ENCODE measurements at places on chromosomes 3 and 15. TPM values are rescaled to one million over a fixed set of nuclear protein-coding genes. Genes with fewer than 3 reads are reported as not detected.
A peak's percentile ranks its signal among the peaks of the same experiment; 100 is the strongest.

GRCh38 chr15:99085413-99086326 is 19.2 kb upstream of the SYNM start:
- DNase-seq, result no peak
- peaks cover 44% of the 10 kb centered on the region for H3K27me3 ChIP-seq

GRCh38 chr3:51982352-51982837 is 940 bp upstream of the ACY1 start:
- peak; percentile 80 for DNase-seq
- H3K4me3 ChIP-seq, result peak overlapping the region; percentile 98
- H3K4me1 ChIP-seq, result no peaks in the 10 kb centered on the region
- H3K27me3 ChIP-seq, result no peaks in the 10 kb centered on the region
- H3K27ac ChIP-seq, result peak overlapping the region; percentile 84

The VGLL3 gene
- 40.0 TPM for total RNA-seq

- no peaks in the 10 kb centered on the region for H3K4me1 ChIP-seq
- no peaks in the 10 kb centered on the region for H3K27me3 ChIP-seq
- DNase-seq, result no peak
- no peak overlapping the region for H3K4me3 ChIP-seq
These were observed 211.3 kb downstream of the MYRIP start for GRCh38 chr3:40020689-40021088.

The CCR9 gene
- not detected for total RNA-seq

GRCh38 chr3:106305127-106305526 is 436.3 kb upstream of the CBLB start:
- H3K27ac ChIP-seq, result no peak overlapping the region
- no peaks in the 10 kb centered on the region for H3K4me1 ChIP-seq
- DNase-seq, result no peak
- H3K36me3 ChIP-seq, result no peaks in the 10 kb centered on the region
- no peaks in the 10 kb centered on the region for H3K27me3 ChIP-seq

The EDEM1 gene
- total RNA-seq, result 52.7 TPM

GRCh38 chr3:74897006-74897405 is 282.5 kb upstream of the CNTN3 start:
- H3K27ac ChIP-seq, result no peak overlapping the region
- H3K36me3 ChIP-seq, result no peaks in the 10 kb centered on the region
- H3K4me1 ChIP-seq, result no peaks in the 10 kb centered on the region
- H3K4me3 ChIP-seq, result no peak overlapping the region
- no peak for DNase-seq
- no peaks in the 10 kb centered on the region for H3K27me3 ChIP-seq

The SUSD5 gene
- total RNA-seq, result 0.93 TPM

The MUC20 gene
- total RNA-seq, result 83.1 TPM

DNA sequence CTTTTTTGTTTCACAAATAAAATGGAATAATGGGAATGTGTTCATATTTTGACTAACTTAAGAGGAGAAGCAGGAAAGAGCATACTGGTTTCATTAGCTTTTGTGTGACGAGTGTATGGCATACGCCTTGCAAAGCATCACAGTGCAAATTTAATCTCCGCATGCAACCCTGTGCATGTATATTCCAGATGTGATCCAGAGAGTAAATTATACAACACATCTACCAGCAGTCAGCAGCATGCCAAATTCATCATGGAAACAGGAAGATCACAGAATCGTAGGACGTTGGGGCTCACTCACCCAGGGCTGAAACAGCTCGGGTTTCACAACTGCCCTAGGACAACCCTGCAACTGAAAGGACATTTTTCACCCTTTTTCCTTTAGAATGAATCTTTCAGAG is 53.4 kb downstream of the ADAMTS9 start:
- H3K4me1 ChIP-seq, result no peaks in the 10 kb centered on the region
- no peaks in the 10 kb centered on the region for H3K27me3 ChIP-seq
- H3K27ac ChIP-seq, result no peak overlapping the region
- peaks cover 18% of the 10 kb centered on the region for H3K36me3 ChIP-seq
- no peak overlapping the region for H3K4me3 ChIP-seq

GRCh38 chr3:71776538-71776937 is 8.4 kb downstream of the PROK2 start:
- no peaks in the 10 kb centered on the region for H3K36me3 ChIP-seq
- no peak overlapping the region for H3K27ac ChIP-seq
- H3K4me3 ChIP-seq, result no peak overlapping the region
- peaks cover 13% of the 10 kb centered on the region for H3K27me3 ChIP-seq

DNA sequence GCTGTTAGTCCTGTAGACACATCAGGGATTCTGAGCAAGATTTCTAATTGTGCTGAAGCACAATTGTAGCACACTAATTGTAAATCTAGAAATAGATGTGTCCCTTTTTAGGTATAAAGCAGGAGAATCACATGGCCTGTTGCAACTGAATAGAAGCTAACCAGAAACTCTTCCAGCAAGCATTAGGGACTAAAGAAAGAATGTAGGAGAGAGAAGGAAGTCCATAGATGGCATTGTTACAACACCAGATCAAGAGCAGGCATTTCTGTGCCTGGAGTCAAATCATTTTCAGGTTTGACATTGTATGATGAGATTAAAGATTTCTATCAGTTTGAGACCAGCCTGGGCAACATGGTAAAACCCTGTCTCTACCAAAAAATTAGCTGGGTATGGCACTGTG is 27.4 kb downstream of the CALML4 start:
- no peaks in the 10 kb centered on the region for H3K4me1 ChIP-seq
- no peak for DNase-seq
- H3K36me3 ChIP-seq, result peaks cover 34% of the 10 kb centered on the region
- no peak overlapping the region for H3K27ac ChIP-seq
- H3K27me3 ChIP-seq, result no peaks in the 10 kb centered on the region
- no peak overlapping the region for H3K4me3 ChIP-seq

GRCh38 chr15:73171711-73172110 is 119.4 kb downstream of the NEO1 start:
- H3K4me1 ChIP-seq, result no peaks in the 10 kb centered on the region
- DNase-seq, result no peak
- H3K4me3 ChIP-seq, result no peak overlapping the region
- H3K27ac ChIP-seq, result no peak overlapping the region
- H3K36me3 ChIP-seq, result no peaks in the 10 kb centered on the region

The TM4SF4 gene
- 257 TPM for total RNA-seq

GRCh38 chr3:175951047-175951694 is 1092.0 kb downstream of the NAALADL2 start:
- H3K27me3 ChIP-seq, result no peaks in the 10 kb centered on the region
- H3K36me3 ChIP-seq, result no peaks in the 10 kb centered on the region
- H3K27ac ChIP-seq, result no peak overlapping the region
- no peak overlapping the region for H3K4me3 ChIP-seq

- H3K36me3 ChIP-seq, result peaks cover 12% of the 10 kb centered on the region
- H3K27me3 ChIP-seq, result peaks cover 18% of the 10 kb centered on the region
- no peak for DNase-seq
- no peaks in the 10 kb centered on the region for H3K4me1 ChIP-seq
These were observed 9.7 kb upstream of the PGPEP1L start for GRCh38 chr15:99017322-99017701.

DNA sequence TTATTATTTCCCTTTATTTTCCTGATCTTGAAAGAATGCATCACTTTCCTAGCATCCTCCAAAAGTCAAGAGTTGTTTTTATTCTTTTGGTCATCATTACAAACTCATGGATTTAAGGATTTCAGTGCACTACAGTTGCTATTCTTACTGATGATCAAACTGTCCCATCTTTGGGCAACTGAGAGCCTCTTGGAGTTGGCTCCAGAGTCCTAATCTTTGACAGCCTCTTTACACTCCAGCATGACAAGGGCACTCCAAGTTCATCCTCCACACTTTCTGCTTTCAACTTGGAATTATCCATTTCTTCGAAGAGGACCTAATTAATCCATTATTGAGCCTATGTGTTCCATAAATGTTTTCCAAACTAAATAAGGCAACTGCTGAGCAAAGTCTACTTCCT is 5.7 kb downstream of the UACA start:
- peaks cover 9% of the 10 kb centered on the region for H3K4me1 ChIP-seq
- H3K36me3 ChIP-seq, result peaks cover 10% of the 10 kb centered on the region
- no peaks in the 10 kb centered on the region for H3K27me3 ChIP-seq
- no peak overlapping the region for H3K4me3 ChIP-seq
- DNase-seq, result no peak

GRCh38 chr3:25856902-25857518 is 67.1 kb downstream of the OXSM start:
- no peaks in the 10 kb centered on the region for H3K27me3 ChIP-seq
- no peaks in the 10 kb centered on the region for H3K36me3 ChIP-seq
- DNase-seq, result peak; percentile 3
- no peak overlapping the region for H3K4me3 ChIP-seq
- peaks cover 26% of the 10 kb centered on the region for H3K4me1 ChIP-seq
- no peak overlapping the region for H3K27ac ChIP-seq

DNA sequence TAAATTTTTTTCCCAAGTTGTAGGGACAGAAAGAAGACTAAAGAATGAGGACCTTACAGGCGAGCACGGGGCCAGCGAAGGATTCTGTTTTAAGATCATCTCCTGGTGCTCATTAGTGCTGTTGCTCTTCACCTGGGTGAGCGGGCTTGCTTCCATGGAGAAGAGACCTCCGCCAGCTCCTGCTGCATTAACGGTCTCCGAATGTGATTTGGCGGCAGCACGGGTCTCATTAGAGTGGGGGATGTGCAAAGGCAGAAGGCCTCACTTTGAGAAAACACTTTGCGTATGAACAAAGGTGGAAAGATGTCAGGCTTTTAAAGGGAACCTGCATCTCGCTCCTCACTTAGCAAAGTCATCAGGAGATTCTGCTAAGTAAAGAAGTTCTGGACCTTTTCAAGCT is 753.4 kb upstream of the CFAP20DC start:
- no peaks in the 10 kb centered on the region for H3K36me3 ChIP-seq
- no peak for DNase-seq
- no peak overlapping the region for H3K4me3 ChIP-seq
- H3K4me1 ChIP-seq, result no peaks in the 10 kb centered on the region
- H3K27ac ChIP-seq, result no peak overlapping the region
- no peaks in the 10 kb centered on the region for H3K27me3 ChIP-seq

DNA sequence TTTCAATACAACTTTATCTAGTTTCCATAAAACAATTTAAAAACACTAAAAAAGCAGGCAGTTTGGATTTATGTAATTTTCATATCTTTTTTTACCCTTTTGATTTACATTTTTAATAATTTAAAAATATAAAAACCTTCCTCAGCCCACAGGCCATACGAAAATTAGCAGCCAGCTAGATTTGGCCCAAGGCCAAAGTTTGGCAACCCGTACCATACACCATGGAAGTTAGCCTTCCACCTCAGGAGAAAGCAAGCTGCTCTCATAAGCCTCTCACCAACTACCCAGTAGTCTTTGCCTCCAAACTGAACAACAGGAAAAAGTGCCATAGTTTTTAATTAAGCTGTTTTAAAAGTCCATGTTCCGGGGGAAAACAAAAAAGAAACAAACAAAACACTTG is 107.3 kb upstream of the TRIM42 start:
- no peak overlapping the region for H3K27ac ChIP-seq
- H3K4me1 ChIP-seq, result no peaks in the 10 kb centered on the region
- H3K4me3 ChIP-seq, result no peak overlapping the region

DNA sequence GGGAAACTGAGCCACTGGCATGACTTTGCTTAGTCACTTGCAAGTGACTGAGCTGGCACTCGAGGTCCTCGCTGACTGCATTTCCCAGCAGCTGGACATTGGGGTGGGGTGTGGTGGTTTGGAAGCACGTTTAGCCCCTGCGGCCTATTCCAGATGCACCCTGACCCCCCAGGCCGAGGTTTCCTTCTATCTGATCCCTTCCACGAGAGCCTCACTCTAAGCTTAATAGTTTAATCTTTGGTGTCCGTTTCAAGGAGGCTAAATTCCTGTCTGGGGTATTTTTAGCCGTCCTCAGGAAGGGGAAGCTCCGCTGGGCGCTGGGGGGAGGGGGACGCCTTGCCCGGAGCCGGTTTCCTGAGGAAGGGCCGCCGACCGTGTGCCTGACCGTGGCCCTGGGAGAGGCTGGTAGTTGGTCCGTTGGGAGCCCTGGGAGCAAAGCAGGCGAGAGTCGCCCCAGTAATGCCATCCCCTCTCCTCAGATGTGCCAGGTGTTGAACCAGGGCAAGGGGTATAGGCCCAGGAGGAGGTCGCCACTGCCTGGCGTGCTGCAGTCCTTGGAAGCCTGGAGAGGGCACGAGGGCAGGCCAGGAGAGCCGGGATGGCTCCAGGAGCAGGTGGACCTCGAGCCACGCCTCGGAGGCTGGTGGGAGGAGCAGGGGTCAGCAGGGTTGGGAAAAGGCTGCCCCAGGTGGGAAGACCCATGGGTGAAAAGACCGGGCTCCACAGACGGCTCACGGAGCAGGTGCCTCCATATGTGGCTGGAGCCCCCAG is 37.2 kb downstream of the IDH2 start:
- H3K4me1 ChIP-seq, result no peaks in the 10 kb centered on the region
- H3K27me3 ChIP-seq, result no peaks in the 10 kb centered on the region
- H3K4me3 ChIP-seq, result no peak overlapping the region

The CD96 gene
- not detected for total RNA-seq

The SERPINI1 gene
- total RNA-seq, result 2.2 TPM

DNA sequence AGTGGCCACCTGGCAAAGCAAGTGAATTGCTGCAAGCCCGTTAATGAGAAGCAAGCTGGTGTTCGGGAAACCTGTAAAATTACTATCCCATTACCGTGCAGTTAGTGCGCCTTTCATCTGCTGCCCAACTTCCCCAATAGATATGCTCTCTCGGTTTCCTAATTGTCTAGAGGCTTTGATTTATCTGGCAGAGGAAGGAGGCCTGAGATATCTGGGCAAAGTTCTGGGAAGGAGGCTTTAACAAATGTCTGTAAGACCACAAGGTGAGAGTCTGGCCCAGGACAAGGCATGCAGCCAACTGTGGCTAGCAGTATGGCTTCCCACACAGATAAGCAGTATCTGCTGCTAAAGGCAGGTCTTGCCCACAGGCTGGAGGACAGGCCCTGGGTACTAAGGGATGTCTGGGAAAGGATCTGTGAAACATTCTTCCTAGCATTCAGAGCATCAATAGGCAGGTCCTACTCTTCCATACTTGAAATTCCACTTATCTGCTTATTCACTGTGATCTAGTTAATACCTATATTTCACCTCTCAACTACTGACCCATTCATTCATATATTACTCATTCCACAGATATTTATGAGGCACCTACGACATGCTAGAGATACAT is 130.0 kb upstream of the SLC2A2 start:
- H3K4me3 ChIP-seq, result no peak overlapping the region
- H3K36me3 ChIP-seq, result no peaks in the 10 kb centered on the region
- no peaks in the 10 kb centered on the region for H3K4me1 ChIP-seq
- no peak overlapping the region for H3K27ac ChIP-seq

DNA sequence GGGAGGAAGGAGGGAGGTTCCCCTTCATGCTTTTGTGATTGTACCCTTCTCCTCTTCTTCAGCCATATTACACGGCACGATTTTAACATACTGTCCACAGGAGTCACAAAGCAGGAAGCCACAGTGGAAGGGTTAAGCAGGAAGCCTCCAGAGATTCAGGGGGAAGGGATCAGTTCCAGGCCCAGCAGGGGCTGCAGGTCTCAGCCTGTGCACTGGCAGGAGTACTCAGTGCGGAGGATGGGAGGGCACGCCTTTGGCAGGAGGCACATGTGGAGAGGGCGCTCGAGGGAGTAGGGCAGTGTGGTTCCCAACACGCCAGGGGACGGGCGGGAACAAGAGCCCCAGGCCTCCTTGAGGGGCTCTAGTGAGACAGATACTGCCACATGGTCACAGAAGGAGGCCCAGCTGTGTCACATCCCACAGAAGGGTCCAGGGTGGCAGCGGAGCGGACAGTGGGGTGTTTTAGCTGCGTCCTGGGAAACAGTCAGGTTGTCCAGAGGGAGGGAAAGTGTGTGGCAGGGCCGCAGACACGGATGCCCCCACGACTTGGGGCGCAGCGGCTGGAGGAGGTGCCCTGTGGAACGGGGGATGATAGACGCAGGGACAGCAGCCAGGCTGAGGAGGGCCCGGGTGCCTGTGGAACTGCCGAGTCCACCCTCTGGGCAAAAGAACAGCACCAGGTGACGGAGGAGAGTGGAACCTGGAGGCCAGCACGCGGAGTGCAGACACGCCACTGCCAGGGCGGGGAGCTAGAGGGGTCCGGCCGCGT is 77.5 kb downstream of the CHSY1 start:
- H3K27ac ChIP-seq, result peak overlapping the region; percentile 26
- DNase-seq, result no peak
- H3K4me3 ChIP-seq, result no peak overlapping the region
- H3K36me3 ChIP-seq, result peaks cover 17% of the 10 kb centered on the region
- H3K4me1 ChIP-seq, result no peaks in the 10 kb centered on the region
